ENCODE measurements at places on chromosomes 5 and 9.
A peak's percentile ranks its signal among the peaks of the same experiment; 100 is the strongest.

GRCh38 chr5:137845472-137845871, 22.2 kb upstream of the MYOT start:
- DNase-seq: no peak

- peak; percentile 67 for DNase-seq
Observed at GRCh38 chr9:38068701-38069628, at the start of gene SHB. Gene SHB, minus strand, starts transcription at chr9:38069227. Its CDS starts 582 bp downstream, at chr9:38068645.

DNA sequence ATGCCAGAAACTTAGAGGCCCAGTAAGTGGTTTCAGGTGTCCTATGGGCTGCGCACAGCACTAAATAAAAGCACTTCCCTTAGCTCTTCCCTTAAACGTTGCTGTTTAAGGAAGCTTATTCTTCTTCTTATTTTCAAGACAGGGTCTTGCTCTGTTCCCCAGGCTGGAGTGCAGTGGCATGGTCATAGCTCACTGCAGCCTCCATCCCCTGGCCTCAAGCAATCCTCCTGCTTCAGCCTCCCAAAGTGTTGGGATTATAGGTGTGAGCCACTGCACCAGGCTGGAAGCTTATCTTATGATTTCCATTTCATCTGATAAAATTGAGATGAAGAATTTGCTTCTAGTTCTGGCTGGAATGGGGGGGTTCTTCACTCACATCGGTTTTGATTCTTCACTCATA, 15.6 kb upstream of the TJP2 start:
- DNase-seq: no peak

- DNase-seq: no peak
Observed at GRCh38 chr9:113633782-113634595, 170.5 kb downstream of the RGS3 start.

- no peak for DNase-seq
Observed at GRCh38 chr5:1214163-1214935, 10.8 kb upstream of the SLC6A18 start.

DNA sequence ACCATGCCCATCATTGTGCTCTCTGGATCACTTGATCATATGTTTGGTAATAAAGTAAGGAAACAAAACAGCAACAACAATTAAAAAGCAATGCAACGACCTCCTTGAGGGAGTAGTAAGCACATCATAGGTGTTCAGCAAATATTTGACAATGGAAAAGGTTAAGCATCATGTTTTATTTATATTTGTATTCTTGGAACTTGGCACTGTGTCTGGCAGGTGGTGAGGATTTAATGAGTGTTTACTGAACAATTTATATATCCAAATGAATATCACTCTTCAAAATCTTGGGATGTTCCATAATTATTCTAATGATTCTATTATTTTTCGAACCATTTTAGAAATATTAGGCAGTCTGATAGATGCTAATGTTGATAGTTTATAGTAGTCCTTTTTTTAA, 6.2 kb downstream of the PIP5K1B start:
- no peak for DNase-seq

- no peak for DNase-seq
Observed at GRCh38 chr9:87546704-87547103, 49.0 kb downstream of the DAPK1 start.

DNA sequence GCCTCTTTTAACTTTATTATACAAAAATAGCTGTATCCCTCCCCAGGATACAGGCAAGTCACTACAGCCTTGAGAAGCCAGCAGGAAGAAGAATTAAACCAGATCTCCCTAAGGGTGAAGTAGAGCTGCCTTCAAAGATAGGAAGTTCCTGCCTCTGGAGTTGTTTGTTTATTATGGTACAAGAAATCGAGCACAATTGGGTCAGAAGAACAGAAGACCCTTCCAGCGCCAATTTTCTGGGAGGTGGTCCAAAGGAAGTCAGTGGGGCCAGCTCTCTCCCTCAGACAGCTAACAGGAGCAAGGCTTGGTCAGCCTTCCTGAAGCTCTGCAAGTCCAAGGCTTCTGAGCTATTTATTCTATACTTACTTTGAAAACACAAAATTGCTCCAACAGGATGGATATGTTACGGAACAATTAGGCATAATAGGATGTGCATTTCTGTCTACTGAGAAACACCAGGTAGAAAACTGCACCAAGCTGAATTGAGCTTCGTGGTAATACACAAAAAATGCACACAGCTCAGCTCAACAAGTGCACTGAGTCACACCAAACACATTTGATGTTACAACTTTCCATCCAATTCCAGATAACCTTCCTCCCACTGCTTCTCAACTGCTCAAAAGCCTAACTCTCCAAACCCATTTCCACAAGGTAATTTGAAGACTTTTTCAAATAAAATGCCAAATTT, 16.0 kb downstream of the SERINC5 start:
- DNase-seq: no peak

DNA sequence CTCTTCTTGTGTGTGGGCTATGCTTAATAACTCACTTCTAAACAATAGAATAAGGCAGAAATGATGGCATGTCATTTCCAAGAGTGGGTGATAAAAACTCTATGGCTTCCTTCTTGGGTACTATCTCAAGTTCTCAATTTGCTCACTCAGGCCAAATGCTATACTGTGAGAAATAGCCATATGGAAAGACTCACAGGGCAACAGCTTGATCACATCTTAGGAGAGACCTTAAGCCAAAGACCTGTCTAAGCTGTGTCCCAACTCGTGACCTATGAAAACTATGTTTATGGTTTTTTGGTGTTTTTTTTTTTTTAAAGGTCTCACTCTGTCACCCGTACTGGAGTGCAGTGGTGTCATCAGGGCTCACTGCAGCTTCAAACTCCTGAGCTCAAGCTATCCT, 2.1 kb upstream of the UIMC1 start:
- no peak for DNase-seq

DNA sequence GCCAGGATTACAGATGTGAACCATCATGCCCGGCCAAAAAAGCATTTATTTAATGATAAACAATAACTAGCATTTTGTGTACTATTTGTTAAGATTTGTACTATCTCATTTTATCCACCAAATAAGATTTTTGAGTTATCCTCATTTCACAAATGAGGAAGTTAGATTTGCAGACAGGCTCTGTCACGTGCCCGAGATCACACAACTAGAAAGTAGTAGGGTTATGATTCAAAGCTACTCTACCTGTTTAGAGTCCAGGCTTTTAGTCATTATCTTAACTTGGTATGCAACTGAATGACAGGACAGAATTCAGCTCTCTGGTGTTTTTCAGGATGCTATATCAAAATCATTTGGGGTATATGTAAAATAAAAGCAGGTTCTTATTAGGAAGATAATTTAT, 20.5 kb downstream of the RANBP17 start:
- DNase-seq: no peak

GRCh38 chr5:873328-873727, 19.3 kb downstream of the BRD9 start:
- DNase-seq: no peak

- DNase-seq: no peak
Observed at GRCh38 chr9:93911801-93912554, 43.2 kb downstream of the BARX1 start.

GRCh38 chr5:176132471-176133288, 105.5 kb upstream of the SIMC1 start:
- no peak for DNase-seq

- DNase-seq: no peak
Observed at GRCh38 chr5:136006164-136006563, 22.6 kb upstream of the TGFBI start.

DNA sequence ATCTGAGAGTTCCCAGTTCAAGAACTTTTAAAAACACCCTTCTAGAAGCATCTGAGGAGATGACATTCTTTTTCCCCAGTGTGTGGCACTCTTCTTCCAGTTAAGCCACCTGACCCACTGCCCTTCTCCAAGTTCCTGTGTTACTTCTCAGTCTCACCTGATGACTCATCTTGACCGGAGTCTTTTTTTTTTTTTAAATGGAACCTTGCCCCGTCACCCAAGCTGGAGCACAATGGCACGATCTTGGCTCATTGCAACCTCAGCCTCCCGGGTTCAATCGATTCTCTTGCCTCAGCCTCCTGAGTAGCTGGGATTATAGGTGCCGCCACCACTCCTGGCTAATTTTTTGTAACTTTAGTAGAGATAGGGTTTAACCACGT, 224.1 kb upstream of the DAB2 start:
- no peak for DNase-seq

- no peak for DNase-seq
Observed at GRCh38 chr5:78610163-78610583, 38.4 kb downstream of the LHFPL2 start.

DNA sequence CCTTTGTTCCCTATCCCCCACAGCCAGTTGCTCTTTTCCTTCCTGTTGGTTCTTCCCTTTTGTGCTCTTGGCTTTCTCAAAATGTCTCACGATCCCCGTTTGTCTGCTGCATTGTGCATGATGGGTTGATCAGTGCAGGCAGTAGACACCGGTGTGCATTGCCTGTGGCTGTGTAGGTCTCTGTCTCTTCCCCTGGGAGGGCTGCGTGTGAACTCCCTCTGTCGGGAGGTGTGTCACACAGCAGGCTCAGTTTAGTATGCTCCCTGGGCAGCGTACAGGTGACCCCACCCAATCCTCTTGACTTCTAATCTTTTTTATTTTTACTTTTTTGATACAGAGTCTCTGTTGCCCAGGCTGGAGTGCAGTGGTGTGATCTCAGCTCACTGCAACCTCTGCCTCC, 265.3 kb downstream of the FSTL4 start:
- no peak for DNase-seq

DNA sequence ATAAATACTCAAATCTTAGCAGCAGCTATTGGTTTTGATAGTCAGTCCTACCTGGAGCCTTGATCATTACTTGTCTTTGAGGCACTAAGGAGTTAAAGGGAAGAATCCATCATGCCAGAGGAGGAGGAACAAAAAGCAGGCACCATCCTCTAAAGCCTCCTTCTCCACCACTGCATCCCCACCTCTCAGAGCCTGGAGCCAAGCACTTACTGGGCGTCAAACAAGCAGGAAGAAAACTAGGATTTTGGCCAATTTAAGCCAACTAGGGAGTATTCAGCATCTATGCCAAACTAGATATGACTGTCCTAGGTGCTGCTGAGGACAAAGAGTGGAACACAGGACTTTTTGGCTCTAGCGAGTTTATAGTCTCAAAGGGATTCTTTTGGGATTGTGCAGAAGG, 152.5 kb downstream of the PPP2R2B start:
- DNase-seq: no peak

DNA sequence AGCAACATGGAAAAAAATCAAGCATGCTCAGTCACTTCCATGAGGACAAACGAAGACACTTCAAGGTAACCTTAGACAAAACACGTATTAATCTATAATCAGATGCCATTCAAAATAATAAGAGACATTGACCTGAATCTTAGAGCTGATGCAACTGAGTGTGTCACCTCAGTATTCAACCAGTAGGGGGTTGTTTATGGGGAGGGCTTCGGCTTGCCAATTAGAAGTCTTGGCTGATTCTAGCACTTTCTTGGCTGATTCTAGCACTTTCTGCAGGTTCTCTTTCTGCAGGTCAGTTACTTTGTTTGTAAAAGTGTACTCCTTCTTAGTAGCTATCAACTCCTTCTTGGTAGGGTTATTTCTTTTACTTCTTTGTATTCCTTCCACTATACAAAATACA, 317.6 kb downstream of the ENC1 start:
- no peak for DNase-seq

DNA sequence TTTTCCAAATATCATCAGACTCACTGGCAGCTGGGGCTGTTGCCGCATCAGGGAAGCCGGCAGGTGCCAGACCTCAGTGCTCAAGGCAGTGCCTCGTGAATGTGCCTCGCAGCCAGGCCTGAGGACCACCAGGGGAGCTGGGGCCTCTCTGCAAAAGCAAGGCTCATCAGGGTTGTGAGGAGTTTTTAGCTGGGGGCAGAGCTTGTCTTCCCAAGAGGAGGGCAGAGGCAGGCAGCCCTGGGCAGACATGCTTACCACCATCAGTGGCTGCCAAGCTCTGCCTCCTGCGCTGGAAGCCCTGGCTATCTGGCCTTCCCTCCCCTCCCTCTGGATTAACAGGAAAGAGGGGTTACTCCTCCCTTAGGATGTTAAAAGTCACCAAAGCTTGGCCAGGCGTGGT, 8.8 kb upstream of the TBC1D9B start:
- DNase-seq: no peak

- DNase-seq: no peak
Observed at GRCh38 chr5:88143693-88144218, 124.9 kb downstream of the TMEM161B start.

DNA sequence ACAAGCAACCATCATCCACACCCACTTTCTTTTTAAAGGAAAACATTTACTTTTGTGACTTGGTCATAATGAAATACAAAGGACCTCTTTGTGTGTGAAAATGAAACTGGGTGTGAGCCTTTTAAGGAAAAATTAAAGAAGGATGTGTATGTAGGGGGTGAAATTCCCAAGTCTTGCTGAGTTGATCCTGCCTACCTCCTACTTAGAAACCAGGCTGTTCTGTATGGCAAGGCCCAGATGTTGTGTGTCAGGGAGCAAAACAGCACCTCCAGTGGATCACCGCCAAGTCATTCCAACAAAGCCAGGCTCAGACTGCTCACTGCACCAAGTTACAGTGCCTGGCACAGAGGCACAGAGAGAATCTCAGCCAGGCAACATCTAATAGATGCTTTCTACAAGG, 198.5 kb upstream of the FBN2 start:
- DNase-seq: no peak

DNA sequence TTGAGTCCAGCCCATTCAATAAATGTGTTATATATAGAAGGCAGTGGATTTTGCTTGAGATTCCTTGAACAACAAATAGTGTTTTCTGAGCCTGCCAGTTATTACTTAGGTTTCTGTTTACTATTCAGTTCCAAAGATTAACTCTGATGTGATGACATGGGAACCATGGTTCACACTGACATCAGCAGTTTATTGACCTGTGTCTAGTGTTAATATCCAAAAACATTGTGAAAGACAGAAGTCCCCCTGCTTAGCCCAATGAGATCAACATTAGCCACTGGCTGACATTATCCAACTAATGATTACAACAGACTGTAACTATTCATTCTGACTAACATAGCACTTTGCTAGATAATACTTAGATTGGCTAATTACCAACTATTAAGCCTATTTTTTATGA, 14.9 kb downstream of the APBA1 start:
- DNase-seq: no peak

DNA sequence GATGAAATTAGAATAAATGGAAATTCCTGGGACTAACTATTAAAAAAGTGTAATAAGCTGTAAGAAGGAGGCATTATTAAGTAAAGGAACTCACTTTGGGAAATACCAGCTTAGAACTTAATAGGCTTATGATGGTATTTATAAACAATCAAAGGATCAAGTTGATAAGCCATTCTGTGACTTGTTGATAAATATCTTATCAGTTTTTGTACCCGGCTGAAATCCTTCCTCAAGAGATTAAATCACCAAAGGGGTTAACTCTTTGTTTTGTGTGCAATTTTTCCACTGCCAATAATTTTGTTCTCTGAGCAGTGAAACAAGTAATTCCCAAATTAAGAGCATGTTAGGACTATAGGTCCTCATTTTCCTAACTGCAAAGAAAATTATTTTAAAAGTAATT, 70.7 kb upstream of the BDP1 start:
- DNase-seq: no peak

GRCh38 chr5:142186857-142187594, 78.4 kb downstream of the NDFIP1 start:
- DNase-seq: no peak

DNA sequence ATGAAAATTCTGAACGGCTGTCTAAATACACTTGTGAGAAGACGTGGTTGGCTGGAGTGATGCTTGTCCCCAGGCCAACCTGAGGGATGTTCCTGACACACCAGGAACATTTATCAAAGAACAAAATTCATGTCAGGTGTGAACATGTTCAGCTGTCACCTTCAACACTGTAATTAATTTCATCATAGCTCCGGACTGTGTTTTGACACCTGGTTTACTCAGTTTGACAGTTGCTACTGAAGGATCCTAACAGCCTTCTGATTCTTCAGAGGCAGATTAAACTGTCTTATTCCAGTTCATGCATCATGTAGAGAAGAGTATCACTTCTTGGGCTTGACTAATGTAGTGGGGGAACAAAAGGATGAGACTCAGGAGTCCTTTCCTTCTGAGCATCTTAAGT, 134.1 kb downstream of the NPR3 start:
- DNase-seq: no peak

Data from activated T-helper 1 cell treated with anti-CD3 and anti-CD28 coated beads, Interleukin-2, amount 50 U/mL, for 16 hours (primary cell).